ENCODE measurements at places on chromosomes 11 and 22.

DNA sequence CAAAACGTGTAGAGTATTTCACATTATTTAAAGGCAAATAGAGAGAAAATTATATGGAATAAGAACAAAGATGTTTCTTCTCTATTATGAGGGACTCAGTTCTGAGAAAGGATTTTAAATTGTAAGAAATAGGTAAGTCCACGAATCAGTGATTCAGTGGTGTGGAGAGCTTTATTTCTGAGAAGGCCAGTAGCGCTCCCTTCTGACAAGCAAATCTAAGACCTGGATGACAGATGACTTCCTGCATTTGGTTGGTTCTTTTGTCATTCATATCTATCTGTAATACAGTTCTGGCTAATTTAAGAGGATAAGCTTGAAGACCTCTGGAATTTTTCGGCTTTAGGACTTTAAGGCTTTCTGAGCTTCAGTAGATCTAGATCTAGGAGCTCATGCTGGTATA, 7.0 kb downstream of the CD3E start:
- no peak for DNase-seq

DNA sequence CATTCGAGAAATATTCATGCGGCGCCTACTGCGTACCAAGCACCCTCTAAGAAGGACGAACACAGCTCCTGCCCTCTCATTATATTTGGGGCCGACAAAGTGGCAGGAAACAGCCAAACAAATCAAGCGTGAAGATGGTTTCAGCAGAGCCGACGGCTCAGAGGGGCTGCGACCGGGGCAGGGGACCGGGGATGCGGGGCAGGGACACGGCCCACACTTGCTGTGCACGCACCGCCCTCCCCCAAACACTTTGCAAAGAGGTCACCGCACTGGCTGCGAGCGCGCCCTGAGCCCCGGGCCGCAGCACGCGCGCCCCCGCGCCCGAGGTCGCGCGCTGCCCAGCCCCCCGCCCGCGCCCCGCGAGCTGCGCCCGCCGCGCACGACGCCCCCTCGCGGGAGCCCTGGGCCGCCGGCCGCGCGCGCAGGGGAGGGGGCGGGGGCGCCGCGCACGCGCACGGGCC, 255 bp upstream of the SYNGR1 start:
- no peak for DNase-seq

GRCh38 chr22:16970446-16970845, 37.6 kb downstream of the GAB4 start:
- DNase-seq: no peak

GRCh38 chr11:130088217-130088616, 18.5 kb downstream of the APLP2 start:
- DNase-seq: no peak

DNA sequence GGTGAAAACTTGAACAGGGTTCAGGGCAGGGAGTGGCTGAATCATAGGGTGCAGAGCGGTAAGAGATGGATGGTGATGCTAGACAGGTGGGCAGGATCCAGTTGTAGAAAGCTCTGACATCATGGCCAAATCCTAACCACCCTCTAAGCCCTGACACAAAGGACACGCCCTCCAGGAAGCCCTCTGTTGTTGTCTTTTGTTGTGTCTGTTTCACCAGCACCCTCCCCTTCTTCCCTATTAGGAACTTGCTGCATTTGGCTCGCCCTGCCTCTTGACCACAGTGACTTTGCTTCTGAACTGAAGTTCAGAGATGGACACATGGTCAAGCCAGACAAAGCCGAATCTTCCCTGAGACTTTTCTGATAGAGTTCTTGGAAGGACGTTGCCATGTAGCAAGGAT, 14.2 kb upstream of the APOL6 start:
- DNase-seq: no peak

DNA sequence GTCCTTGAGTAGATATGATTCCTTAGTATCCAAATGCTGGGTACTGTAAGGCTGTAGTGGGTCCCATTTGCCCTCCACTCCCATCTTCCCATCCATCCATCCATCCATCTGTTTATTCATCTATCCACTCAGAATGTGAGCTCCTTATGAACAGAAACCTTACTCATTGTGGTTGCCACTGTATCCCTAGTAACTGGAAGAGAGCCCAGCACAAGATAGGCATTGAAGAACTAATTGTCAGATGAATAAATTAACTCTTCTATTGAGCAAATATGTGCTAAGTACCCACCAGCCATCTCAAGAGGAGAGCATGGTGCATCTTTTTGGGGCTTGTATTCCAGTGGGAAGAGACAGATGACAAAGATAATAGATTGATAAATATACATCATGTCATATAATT, 86.4 kb upstream of the SEZ6L start:
- DNase-seq: no peak

GRCh38 chr11:10473371-10473770, 18.3 kb downstream of the AMPD3 start:
- DNase-seq: no peak

DNA sequence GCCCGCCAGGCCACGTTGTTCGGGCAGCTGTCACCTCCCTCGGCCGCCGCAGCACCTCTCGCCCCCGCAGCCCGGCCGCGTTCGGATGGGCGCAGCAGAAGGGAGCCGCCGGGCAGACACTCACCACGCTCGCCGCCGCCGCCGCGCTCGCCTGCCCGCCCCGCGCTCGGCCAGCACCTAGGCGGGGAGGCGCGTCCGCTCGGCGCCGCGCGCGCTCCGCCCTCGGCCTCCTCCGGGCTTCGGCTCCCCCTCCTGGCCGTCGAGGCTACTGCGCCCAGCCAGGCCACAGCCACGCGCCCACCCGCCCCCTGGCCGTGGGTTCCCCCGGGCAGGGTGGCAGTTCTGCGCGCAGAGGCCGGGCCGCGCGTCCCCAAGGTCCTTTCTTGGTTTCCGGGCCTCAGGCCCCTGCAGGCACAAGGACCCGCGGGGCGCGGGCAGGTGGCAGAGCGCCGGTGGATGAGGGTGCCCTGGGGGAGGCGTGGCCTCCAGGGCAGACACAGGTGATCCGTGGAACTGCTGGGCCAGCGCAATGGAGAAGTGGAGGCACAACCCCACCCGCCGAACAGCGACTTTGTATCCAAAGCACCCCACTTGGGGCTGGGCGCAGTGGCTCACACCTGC, at the start of gene SLC25A22:
SLC25A22 (minus strand) TSS at position 189 of the 621 bp plus-strand sequence. CDS start 3,275 bp downstream, outside the sequence.
- peak; percentile 65 for DNase-seq

DNA sequence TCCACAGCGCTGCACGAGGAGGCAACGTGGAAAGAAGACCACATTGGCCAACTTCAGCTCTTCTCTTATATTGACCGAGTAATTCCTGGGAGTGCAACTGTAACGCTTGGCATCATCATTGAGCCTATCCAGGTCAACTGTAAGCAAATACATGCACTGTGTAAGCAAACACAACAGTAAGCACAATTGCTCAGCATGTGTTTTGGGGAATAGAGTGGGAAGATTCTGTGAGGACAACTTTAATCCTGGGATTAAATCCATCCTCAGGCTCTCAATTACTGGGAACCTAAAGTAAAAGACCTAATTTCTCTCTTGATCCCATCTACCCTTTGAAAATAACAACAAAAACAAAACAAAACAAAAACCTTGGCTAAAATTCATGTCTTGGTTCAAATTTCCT, 109.5 kb upstream of the DDI1 start:
- DNase-seq: no peak

DNA sequence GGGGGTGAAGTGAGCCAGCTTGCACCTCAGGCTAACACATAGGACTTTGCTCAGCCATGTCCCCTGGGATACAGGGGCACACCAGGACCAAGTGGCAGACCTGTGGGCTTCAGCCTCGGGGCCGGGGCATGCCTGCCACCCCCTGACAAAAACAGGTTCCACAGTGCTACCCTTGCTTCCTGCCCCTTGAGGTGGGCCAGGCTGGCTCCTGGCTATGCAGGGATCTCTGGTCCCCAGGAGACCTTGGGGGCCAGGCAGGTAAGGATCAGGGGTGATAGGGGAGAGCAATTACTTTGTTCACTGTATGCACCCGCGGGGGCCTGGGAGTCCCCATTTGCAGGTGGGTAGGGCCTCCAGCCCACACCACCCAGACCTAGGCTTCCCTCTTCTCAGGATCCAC, 2.4 kb upstream of the MYO7A start:
- DNase-seq: no peak

DNA sequence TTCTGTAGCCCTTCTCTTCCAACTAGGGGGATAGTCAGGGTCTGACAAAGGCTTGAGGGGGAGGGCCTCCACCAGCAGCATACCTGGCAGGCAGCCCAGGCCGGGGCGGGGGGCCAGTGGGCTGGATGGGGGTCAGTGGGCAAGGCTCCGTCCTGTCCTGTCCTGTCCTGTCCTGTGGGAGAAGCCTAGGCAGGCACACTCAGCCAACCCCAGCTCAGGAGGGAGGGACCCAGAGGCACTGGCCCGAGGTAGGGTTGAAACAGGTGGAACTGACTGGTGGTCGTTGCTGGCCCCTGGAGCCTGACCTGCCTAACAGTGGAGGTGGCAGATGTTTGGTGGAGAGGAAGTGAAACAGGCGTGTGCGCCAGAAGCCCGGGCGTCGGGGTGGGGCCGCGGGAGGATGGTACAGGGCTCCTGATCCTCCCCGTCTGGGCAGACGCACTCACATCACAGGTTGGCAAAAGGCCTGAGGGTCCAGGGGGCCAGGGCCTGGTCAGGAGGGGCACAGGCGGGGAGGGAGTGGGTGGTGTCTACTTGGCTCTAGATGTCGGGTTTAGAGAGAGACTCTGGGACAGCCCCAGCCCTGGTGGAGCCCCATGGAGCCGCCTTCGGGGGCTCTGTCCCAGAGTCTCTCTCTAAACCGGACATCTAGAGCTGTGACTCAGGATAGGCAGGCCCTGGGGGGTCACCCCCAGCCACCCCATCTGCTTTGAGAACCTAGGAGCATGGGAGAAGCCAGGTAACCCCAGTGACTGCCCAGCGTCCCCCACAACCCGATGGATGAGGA, 32.5 kb upstream of the GRAMD4 start:
- DNase-seq: no peak

DNA sequence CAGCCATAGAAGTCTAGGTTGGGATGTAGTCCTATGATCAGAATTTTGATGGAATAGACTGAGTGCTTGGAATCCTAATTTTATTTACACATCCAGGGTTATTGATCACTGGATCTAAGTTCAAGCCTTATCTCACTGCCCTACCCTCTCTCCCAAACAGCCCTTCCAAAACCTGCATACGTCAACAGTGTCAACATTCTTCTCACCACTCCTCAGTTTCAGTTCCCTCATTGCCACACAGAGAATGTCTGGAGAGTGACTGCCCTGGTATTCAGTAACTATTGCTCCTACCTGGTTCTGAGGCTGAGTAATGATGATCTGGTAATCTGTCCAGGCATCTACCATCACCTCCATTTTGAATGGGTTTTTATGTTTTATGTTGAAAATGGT, 60.0 kb downstream of the GLYATL1 start:
- DNase-seq: no peak

- no peak for DNase-seq
Observed at GRCh38 chr11:35065566-35065965, 73.4 kb upstream of the CD44 start.
